ENCODE measurements at places on chromosomes 3 and 15. TPM values are rescaled to one million over a fixed set of nuclear protein-coding genes. Genes with fewer than 3 reads are reported as not detected.

The EBLN2 gene
- polyA plus RNA-seq = 7.9 TPM

DNA sequence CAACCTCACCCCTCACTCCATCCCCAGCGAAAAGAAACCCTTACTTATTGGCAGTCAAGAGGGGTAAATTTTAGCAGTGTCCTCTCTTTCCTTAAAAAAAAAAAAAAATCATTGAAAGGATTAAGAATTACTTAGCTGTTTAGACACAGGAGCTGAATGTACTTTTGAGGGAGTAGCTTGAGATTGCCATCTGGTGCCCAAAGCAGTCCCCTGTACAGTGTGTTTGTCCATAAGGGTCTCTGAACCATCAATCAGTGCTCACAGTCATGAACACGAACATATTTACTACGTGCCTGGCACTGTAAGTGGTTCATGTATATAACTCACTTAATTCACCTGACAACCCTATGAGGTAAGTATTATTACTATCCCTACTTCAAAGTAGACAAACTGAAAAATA lies 463.5 kb downstream of the RAP2B start:
- no peak for DNase-seq

DNA sequence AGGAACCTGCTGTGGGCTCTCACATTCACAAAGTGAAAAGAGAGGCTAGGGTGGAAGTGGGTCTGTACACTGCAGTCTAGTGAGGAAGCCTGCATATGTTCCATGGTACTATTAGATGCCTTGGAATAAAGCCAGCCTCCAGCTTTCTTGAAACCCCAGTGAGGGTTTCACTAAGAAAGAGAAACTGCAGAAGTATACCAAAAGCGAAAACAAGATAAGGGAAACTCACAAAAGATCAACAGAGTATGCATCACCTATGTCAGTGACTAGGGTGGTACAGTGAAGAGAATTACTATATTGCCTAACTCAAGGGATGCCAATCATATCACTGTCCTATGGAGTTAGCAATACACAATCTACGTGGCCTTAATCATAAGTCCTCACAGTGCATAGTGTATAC lies 212.5 kb upstream of the GADL1 start:
- DNase-seq = no peak

The MTMR10 gene
- polyA plus RNA-seq = 48.6 TPM

DNA sequence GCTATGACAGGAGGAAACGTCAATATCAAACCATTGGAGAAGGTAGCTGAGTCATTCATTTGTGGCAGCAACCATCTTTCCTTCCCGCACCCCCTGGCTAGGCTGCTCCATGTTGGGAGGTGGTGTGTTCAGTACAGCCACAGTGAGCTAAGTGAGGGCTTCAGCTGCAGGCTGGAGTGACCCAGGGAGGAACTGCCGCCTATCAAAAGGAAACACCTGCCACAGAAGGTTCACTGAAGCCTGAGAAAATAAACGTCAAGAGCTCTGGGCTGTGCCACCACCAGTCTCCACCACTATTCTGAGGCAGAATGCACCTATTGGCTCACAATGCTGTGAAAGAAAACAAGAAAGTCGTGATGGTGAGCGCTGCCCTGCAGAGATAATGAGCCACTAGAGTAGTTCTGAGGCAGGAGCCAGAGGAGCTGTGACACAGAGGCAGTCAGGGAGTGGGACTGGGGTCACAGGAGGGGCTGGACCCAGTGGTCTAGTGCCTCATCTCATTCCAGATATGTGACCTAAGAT lies 34.8 kb upstream of the CD47 start:
- no peak for DNase-seq

The SOX14 gene
- not detected for polyA plus RNA-seq

The RGMA gene
- polyA plus RNA-seq = 8.4 TPM

DNA sequence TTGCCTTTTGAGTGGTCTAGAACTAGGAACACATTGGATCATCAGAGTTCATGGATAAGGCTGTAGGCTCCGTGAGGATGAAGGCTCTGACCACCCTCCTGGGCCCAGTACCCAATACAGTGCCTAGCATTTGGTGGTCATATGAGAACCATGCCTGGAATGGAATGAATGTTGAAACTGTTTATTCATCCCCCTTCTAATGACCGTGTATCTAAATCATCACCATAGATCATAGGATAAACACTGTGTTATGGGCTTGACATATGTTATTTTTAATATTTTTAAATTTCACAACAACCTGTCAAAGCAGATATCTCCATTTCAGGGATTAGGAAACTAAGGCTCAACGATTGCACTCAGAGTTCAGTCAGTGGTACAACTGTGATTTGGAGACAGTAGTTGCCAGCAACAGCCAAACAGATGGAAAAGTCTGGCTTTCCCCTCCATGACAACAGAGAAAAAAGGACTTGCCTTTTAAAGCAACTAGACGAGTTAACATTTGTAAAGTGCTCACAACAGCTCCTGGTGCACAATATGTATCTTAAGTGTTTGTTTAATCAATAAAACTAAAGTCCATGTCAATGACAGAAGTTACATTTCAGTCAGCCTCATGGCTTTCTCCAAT lies 89.6 kb downstream of the TMEM266 start:
- DNase-seq = no peak

GRCh38 chr3:17535274-17535673 lies 207.2 kb downstream of the TBC1D5 start:
- no peak for DNase-seq

DNA sequence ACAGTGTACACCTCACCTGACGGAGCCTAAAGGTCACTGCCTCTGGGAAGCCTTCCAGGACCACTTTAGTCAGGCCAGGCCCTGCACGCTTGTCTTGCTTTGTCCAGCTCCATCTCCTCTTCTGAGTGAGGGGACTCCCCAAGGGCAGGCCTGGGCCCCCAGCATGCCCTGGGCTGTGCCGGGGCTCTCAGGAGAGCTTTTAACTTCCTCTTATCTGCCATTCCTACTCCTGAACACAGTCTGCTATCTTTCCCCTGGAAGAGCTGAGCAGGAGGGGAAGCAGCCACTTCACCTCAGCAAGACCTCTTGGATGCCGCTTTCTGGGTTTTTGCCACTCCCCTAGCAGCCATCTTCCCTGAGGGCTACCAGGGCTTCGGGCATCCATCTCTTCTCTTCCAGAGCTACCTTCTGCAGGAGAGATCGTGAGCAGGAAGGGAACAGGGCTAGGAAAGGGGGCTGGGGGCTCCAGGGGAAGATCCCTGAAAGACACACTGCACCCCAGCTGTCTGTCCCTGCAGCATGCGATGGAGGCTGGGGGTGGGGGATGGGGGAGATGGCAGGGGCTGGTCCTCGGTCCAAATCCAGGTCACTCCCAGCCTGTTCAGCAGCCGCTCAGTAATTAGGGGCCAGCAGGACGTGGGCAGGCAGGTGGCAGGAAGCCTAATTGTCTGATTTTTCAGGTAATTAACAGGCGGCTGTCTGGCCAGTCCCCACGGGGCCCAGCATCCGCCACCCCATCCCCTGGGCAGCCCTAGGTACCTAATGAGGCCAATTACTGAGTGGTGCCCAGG lies 19.9 kb upstream of the RPL29 start:
- DNase-seq = no peak

- DNase-seq = no peak
Observed at GRCh38 chr3:18086078-18086477, 339.1 kb downstream of the SATB1 start.

DNA sequence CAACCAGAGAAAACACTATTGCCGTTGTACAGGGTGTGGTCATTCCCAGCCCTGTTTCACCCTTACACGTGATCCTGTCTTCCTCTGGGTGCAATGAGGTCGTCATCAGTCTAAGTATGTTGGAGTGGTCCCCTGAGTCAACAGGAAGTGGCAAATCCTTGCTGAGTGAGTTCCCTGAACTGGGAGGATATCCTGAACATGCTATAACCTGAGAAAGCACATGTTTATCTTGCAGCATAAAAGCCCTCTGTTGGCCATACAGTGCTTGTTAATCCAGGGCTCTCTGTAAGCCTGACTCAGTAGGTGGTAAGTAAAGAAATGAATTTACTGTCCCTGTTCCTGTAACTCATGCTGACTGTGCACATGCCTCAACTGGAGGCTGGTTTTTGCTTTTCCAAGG lies 477.8 kb upstream of the RGMA start:
- no peak for DNase-seq

The FBXL22 gene
- 2.0 TPM for polyA plus RNA-seq

The TMEM108 gene
- 3.2 TPM for polyA plus RNA-seq

The CEP19 gene
- polyA plus RNA-seq = 5.2 TPM

GRCh38 chr15:99167201-99167600 lies 62.3 kb downstream of the SYNM start:
- DNase-seq = no peak

GRCh38 chr15:51736751-51737521 lies 519 bp downstream of the LYSMD2 start:
- DNase-seq = no peak

DNA sequence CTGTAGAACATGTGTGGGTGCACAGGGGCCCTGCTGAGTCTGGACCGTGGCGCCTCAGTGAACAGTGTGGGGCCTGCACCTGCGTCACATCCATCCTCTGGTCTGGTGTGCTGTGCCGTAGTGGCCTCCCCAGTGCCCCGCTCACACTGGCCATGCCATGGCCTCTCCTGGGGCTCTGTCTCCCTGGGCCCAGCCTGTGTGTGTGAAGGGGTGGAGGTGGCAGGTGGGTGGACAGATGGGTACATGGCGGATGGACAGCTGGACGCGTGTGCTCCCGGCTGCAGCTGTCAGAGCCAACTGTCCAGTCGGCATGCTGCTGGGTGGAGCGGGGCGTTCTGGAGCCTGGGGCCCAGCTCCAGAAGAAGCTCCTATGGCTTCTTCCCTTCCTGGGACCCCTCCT lies 17.8 kb downstream of the PLXNA1 start:
- DNase-seq = no peak

The GOLGA6A gene
- not detected for polyA plus RNA-seq

The P2RY14 gene
- 0.52 TPM for polyA plus RNA-seq

- no peak for DNase-seq
Observed at GRCh38 chr3:13085081-13085845, 12.0 kb upstream of the IQSEC1 start.

The CHP1 gene
- polyA plus RNA-seq = 68.5 TPM

- DNase-seq = no peak
Observed at GRCh38 chr3:161940621-161940965, 444.0 kb downstream of the OTOL1 start.

The CLSTN2 gene
- polyA plus RNA-seq = 2.0 TPM

The PIF1 gene
- polyA plus RNA-seq = 21.2 TPM

DNA sequence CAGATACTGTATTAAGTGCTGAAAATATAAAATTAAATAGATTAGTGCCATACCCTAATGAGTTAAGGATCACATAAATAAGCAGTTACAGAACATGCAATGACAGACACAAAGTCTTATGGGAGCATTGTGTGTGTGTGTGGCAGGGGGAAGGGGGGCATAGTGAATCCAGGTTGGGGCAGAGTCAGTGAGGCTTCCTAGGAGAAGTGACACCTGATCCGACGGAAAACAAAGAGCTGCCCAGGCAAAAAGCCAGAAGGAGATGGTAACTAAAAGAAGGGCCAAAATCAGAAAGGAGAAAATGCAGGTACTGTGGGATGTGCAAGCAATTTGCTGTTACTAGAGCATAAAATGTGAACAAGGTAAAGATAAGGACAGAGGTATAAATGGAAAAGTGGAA lies 80.1 kb upstream of the CHRM5 start:
- DNase-seq = no peak

DNA sequence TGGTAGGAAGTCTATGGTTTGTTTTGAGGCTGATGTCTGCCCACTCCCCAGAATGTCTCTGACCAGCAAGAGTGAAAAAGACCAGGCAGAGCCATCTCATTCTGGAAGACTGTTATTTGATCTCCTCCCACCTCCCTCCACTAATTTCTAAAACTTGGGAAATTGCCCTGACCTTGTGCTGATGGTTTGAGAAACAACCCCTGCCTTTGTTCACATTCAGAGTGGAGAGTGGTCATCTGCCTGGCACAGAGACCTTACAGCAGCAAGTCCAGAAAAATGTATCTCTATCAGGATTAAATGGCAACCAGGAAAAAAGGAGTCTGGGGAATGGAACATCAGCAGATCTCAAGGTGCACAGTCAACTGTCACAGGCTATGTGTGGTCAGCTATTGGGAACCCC lies 25.7 kb downstream of the SPATA12 start:
- no peak for DNase-seq

DNA sequence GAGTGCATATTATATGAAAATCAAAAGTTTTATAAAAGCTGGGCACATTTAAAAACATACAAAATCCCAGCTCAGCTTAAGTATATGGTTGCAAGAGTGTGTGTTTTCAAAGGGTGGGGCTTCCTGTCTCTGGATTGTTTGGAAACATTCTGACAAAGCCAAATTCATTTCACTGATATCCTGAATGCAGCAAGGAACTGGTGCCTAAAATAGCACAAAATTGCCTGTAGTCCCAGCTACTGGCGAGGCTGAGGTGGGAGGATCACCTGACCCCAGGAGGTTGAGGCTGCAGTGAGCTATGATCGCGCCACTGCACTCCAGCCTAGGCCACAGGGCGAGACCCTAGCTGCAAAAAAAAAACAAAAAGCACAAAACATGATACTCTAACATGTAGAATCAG lies 13.0 kb upstream of the TJP1 start:
- no peak for DNase-seq

The ZNF592 gene
- 39.2 TPM for polyA plus RNA-seq

The KLHL6 gene
- 1.2 TPM for polyA plus RNA-seq

The LRRC31 gene
- 0.16 TPM for polyA plus RNA-seq

- DNase-seq = no peak
Observed at GRCh38 chr3:102536456-102536855, 101.6 kb downstream of the ZPLD1 start.

DNA sequence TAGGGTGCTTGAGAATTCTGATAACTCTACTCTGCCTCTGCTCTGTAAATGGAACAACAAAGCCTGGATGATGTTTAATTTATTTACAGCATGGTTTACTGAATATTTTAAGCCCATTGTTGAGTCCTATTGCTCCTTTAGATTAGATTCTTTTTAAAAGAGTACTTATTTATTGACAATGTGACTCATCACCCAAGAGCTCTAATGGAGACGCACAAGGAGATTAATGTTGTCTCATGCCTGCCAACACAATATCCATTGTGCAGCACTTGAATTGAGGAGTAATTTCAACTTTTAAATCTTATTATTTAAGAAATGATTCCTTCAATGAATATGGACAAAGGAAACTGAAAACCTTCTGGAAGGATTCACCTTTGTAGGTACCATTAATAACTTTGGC lies 691.4 kb downstream of the ZBBX start:
- no peak for DNase-seq

The SERINC4 gene
- not detected for polyA plus RNA-seq

GRCh38 chr15:35618260-35619188 lies 72.6 kb upstream of the DPH6 start:
- DNase-seq = no peak

DNA sequence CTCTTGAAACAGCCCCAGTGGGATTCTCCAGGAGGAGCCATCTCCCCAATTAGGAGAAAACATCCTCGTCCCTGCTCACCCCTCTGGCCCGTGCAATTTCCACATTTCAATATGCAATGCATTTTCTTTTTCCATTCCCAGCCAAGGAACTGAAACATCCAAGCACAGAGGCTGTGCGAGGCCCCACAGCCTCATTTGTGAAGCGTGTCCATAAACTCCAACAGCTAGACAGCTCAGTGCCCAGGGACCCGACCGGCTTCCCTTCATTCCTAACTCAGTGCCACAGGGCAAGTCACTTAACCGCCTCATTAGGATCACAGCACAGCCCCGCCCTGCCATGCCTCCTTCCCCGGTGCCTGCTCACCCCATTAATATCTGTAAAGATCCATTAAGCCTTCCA lies 204.2 kb upstream of the IGF1R start:
- no peak for DNase-seq

Measured in left renal cortex interstitium (tissue), 4 donors.